Stimulated activated CD4-positive, alpha-beta T cell treated with anti-CD3 and anti-CD28 coated beads, Interleukin-1b, Interleukin-23, amount 100 ng/mL, for 4 hours (primary cell): ENCODE measurements at places on chromosomes 6 and 20.

DNA sequence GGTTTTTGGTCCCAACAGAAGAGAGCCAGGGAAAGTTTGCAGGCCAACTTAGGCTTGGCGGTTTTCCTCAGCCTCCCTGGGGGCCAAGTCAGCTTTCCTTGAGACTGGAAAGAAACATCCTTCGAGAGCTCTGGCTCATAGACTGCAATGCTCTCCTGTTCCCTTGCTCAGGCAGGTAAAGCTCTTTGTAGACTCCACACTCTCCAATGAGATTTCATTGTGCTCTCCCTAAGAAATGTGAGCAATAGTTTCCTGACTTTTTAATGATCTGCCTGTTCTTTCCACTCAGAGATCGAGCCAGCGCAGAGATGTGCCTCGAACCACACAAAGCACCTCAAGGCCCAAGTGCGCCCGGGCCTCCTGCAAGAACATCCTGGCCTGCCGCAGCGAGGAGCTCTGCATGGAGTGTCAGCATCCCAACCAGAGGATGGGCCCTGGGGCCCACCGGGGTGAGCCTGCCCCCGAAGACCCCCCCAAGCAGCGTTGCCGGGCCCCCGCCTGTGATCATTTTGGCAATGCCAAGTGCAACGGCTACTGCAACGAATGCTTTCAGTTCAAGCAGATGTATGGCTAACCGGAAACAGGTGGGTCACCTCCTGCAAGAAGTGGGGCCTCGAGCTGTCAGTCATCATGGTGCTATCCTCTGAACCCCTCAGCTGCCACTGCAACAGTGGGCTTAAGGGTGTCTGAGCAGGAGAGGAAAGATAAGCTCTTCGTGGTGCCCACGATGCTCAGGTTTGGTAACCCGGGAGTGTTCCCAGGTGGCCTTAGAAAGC lies 13.9 kb downstream of the TNFAIP3 start:
- DNase-seq = no peak

DNA sequence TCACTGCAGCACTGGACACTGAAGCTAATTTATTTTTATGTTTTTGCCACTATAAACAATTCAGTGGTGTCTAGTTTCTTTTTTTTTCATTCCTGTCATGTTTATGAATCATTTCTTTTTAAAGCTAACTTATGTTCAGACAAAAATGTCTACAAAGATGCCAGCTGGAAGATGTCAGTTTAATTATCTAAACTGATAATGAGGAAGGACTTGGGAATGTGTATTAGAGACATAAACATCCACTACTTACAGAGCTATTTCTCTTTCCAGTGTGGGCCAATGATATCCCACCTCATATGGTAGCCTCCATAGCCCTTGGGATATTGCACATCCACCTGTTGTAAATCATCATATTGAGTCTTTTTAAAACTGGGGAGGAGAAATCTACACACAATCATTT lies 132.1 kb upstream of the FAM184A start:
- DNase-seq = no peak

- DNase-seq = no peak
Measured at GRCh38 chr20:18657575-18657974, 69.7 kb downstream of the DTD1 start.

- no peak for DNase-seq
Measured at GRCh38 chr6:165106261-165106660, 203.1 kb downstream of the C6orf118 start.

DNA sequence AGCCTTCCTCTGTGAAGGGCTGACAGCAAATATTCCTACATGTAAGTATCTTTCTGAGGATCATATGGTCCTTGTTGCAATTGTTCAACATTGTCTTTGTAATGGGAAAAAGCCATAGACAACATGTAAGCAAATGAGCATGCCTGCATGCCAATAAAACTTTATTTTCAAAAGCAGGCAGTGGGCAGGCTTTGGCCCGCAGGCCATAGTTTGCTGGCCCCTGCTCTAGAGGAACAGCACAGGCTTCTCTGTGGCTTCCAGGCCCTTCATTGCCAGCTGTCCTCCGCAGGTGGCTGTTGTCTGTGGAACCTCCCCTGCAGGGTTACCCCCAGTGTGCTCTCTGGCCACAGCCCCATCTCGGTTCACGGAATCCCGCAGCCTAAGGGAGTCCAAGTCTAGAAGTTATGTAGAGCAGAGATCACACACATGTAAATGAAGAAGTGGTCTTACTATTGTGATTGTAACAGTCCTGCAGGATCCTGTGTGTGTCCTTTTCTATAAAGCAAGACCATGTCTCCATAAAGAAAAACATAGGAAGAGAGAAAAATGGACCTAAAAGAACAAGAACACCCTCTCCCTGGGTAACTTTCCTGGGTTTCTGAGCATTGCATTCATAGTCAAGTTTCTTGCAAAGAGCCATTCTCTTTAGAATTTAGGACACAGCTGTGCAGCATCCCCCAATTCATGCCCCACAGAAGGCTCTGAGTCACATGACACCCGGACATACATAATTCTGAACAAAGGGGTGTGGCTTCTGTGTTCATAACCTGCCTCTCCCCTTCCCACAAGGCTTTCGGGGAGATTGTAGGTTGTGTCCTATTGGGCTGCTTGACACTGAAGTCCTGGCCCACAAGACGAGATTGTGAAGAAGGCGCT lies 10.0 kb downstream of the UNC93A start:
- no peak for DNase-seq

- DNase-seq = no peak
Measured at GRCh38 chr6:52331793-52332457, 30.0 kb upstream of the PAQR8 start.

DNA sequence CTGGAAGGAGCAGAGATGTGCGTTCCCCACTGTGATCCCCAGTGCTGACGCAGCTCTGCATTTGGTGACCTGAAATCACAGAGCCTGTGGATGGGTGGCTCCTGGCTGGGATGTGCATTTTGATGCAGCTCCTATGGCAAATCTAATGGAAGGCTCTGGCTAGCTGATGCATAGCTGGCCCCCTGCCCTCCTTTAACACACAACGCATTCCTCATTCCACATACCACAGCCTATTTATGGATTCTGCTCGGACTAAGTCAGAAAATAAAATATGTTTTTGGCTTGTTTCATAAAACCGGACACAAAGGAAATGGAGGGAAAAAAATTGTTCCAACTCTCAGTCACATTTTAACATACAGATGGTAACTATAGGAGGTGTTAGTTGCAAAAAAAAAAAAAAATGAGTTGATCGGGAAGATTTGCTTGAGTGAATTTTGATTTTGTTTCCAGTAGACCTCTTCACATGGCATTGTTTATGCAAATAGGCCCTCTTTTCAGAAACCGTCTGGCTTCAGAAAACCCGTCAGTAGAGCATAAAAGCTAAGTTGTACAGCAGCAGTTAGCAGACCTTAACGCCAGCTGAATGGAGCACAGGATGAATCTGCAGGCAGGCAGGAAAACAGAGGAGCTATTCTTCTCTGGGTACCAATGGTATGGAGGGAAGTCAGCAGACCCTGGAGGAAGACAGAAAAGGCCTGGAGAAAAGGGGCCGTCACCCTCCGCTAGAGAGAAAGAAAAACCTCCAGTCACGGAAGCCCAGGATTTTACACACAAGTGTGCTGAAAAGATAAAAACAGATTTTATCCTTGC lies 215.4 kb downstream of the HDGFL1 start:
- DNase-seq = no peak

GRCh38 chr6:150078788-150079187 lies 9.9 kb upstream of the ULBP3 start:
- DNase-seq = no peak

GRCh38 chr6:98782772-98783171 lies 51.6 kb upstream of the POU3F2 start:
- DNase-seq = no peak
